ENCODE measurements at places on chromosomes 7 and 10.

- DNase-seq = no peak
Observed at GRCh38 chr7:105036217-105037168, 22.5 kb downstream of the KMT2E start.

DNA sequence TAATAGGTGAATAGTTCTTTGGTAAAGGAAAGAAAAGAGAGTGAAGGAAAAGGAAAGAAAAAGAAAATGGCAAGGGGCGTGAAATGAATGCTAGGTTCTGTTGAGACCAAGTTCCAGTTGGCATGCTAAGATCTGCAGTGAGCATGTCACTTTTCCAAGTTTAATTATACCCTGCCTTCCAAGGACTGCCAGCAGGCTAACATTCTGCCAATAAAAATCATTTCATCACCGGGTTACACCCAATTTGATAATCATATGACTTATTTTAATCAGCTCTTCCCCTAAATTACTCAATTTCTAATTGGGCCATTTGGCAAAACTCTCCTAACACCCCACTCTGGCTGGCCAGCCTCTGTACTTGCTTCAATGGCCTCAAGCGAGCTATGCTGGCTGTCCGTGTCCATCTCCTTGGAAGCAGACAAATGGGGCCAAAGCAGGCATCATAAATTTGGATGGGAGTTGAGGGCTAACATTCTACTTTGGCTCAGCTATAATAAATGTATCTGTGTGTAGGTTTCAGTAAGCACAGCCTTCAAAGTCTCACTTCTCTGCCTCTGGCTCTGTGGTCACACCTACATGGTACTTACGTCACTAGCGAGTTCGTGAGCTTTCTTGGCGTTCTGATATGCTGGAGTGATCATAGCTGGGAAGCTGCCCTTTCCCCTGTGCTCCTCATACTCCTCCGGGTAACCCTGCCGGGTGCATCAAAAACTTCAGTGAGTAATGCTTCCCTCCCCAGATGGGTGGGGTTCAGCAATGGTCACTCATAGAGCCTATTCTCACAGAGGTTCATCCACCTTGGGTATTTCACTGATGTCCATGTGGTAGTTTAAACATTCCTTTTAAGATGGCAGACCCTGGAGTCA lies 17.3 kb downstream of the NRAP start:
- no peak for DNase-seq

DNA sequence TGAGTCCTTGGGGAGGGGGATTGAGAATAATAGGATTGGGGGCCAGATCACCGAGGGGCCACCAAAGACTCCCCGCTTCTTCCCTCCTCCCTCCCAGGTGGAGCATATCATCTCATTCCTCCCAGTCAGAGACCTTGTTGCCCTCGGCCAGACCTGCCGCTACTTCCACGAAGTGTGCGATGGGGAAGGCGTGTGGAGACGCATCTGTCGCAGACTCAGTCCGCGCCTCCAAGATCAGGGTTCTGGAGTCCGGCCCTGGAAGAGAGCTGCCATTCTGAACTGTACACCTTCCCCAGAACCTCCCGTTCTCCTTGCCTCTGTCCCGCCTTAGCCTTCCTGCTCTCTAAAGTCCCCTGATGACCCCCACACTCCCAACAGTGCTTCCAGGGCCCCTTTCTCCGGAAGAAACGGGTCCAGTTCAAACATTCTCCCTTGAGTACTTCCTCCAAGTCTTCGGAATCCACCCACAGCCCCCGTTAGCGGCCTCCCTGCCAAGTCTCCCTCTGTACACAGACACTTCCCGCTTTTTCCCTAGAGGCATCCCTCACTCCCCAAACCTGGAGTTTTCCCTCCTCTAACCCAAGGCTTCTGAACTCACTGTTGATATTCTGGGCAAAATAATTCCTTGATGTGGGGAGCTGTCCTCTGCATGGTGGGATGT lies 4.1 kb downstream of the FBXO24 start:
- DNase-seq = no peak

DNA sequence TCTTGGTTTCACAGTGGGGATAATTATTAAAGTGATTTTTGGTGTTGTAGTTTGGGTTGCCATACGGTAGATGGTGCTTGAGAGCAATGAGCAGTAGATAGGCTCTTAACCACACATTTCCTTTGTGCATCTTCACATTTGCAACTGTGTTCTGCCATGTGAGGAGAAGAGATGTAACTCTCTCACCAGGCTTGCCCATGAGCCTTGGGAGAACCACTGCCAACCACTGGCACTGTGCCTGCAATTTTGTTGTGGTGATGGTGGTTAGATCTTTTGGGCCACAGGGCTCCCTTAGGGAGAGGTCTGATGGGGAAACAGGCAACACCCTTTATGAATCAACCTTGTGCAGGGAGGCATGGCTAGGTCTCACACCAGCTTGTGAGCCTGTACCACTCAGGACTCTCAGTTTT lies 204.3 kb downstream of the CCDC7 start:
- DNase-seq = no peak

DNA sequence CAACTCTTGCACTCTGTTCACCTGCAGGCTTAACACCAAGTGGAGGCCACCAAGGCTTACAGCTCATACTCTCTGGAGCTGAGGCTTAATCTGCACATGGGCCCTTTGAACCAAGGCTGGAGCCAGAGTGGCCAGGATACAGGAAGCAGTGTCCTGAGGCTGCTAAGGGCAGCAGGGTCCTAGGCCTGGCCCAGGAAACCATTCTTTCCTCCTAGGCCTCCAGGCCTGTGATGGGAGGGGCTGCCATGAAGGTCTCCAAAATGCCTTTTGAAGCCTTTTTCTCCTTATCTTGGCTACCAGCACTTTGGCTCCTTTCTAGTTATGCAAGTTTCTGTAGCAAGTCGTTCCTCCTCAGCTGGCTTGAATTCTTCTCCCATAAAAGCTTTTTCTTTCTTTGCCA lies 68.0 kb upstream of the GNAI1 start:
- DNase-seq = no peak

- no peak for DNase-seq
Observed at GRCh38 chr10:122462533-122463465, 1.4 kb downstream of the HTRA1 start.

GRCh38 chr10:80407812-80408241 lies 524 bp upstream of the PRXL2A start:
- DNase-seq = no peak

- DNase-seq = peak; percentile 18
Observed at GRCh38 chr7:72099784-72100183, 312.4 kb downstream of the CALN1 start.

DNA sequence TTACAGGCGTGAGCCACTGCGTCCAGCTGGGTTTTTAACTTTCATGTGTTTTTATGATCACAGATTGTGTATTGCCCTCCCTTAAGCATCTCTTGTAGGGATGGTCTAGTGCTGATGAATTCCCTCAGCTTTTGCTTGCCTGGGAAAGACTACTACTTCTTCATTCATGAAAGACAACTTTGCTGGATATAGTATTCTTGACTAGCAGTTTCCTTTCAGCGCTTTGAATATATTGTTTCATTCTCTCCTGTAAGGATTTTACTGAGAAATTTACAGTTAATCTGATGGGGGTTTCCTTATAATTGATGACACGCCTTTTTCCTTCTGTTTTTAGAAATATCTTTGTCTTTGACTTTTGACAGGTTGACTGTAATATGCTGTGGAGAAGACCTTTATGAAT lies 33.2 kb downstream of the STK31 start:
- no peak for DNase-seq

GRCh38 chr7:30510124-30511075 lies 5.8 kb upstream of the GGCT start:
- no peak for DNase-seq

DNA sequence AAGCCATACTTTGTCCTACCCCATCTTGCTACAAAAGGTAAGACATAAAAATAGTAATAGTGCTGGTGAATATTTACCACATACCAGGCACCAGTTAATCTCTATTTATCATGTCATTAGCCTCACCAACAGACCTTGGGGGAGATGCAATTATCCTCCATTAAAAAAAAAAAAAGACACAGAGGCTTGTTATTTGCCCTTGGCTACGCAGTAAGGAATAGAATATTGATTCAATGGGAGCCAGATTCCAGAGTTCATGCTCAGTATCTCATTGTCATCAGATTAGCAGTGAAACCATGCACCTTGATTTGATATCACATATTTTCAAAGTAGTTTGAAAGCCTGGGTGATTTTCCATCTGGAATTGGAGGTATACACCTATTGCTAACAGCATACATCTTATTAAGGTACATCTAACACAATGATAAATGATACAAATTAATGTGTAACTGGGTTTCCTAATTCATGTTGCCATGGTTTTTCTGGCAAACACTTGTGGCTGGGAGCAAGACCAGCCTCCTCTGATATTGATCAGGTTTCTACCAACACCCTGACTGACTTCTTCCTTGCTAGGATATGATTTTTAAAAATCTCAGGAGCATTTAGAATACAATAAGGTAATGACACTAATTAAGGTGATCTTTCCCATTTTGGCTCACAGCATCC lies 67.1 kb upstream of the PRR15 start:
- no peak for DNase-seq

DNA sequence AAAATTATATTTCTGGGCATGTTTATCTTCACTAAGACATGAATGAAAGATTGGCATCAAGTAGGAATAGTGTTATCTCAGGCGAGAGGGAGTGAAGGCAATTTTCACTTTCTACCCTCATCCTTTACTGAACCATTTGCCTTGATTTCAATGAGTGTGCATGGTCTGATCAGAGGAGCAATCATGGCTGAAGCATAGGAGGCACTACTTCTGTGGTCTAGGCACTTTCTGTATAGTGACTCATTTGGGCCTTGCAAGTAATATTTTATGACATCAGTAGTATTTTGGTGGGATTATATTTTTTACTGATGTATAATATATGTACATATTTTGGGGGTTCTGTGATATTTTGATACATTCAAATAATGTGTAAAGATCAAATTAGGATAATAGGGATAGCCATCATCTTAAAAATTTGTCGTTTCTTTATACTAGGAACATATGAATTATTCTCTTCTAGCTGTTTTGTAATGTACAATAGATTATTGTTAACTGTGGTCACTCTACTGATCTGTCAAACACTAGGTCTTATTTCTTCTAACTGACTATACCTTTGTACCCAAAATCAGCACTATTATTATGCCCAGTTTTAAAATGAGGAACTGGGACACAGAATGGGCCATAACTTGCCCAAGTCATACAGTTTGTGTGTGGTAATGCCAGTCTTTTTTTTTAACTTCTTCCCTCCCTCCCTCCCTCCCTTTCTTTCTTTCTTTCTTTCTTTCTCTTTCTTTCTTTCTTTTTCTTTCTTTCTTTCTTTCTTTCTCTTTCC lies 101.9 kb downstream of the RAB11FIP2 start:
- DNase-seq = no peak

DNA sequence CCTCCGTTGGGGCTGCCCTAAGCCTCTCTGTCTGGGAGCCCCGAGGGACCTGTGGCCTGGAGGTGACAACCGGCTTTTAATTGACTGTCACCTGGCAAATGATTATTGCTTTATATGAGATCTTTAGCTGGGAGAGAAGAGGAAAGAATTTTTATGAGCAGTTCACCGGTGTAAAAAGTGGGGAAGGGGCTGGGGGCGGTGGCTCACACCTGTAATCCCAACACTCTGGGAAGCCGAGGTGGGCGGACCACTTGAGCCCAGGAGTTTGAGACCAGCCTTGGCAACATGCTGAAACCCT lies 2.6 kb upstream of the COX19 start:
- no peak for DNase-seq

GRCh38 chr10:63383141-63383540 lies 82.6 kb downstream of the JMJD1C start:
- DNase-seq = no peak

DNA sequence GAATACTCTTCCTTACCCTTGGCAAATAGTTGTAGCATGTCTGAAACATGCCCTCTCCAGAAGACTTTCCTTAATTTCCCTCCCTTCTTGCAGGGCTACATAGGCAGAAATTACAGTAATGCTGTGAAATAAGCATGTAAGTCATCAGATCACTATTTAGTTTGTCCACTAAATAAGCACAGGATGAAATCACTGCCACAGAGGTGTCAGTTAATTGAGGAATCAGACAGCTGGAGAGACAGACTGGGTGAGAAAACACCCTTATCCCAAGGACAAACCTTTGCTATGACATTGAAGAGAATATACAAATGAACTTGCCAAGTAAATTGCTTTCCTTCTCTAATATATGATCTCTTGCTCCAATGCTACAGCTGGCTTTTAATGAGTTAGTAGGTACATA lies 129.3 kb downstream of the CHRM2 start:
- no peak for DNase-seq
